ENCODE measurements at places on chromosomes 7 and 10. TPM values are rescaled to one million over a fixed set of nuclear protein-coding genes. Genes with fewer than 3 reads are reported as not detected.

DNA sequence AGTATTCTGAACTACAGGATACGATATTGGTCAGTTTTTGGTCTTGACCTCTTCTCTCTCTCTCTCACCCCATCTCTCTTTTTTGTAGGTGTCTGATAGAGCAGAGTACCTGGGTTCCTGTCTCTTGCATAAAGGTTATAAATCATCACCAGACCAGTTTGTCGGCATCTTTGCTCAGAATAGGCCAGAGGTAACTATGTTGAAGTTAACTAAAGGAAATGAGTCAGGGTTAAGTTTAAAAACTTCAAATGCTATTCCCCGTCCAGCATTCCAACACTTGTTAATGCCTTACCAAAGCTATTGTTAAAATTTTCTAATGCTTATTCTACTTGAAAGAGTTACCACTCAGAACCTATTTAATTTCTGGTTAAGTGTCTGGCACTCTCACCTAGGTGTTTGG, 30.7 kb downstream of the ACSL5 start:
- no peak for DNase-seq

DNA sequence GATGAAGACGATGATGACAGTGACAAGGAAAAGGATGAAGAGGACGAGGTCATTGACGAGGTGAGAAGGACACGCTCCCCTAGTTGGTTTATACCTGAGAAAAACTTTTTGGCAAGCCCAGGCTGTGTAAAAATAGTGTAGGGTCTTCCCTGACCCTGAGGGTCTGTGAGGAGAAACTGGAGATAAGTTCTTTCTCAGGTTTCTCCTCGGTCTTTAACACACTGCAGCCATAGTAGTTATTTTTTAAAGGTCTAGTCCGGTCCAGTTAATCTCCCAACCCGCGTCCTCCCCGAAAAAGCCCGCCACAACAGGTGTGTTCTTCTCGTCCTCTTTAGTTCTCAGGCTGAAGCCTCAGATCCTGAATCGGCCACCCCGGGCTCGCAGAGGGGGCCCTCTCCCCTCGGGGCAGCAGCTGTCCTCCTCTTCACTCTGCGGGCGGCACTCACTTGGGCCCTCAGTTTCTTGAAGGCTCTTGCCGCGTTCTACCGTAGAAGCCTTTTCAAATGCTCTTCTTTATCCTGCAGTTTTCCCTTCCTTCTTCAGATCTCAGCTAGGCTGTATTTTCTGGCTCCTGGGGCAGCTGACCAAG, 411 bp downstream of the BCCIP start:
- no peak for DNase-seq

GRCh38 chr10:68402276-68402675, 4.8 kb downstream of the RUFY2 start:
- no peak for DNase-seq

GRCh38 chr7:18401757-18402156, 93.8 kb upstream of the HDAC9 start:
- no peak for DNase-seq

DNA sequence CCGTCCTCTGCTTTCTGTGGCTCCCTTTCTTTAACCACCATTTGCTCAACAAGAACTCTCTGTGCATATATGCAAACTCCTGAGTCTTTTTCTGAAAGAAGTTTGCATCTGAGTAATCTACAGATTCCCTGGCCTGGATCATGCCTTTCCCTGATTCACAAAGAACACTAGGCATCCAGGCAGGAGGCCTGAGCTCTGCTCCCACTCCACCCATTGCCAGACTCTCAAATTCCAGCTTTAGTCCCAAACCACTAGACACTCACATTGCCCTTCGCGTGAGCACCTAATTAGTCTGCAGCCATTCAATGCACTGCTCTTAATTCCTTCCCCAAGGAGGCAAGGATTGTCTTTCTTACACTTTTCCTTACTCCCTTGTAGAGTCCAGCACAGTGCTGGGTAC, 60.9 kb downstream of the ABCC2 start:
- no peak for DNase-seq

- DNase-seq, result no peak
Observed at GRCh38 chr7:100176096-100177044, 811 bp downstream of the GPC2 start.

- no peak for DNase-seq
Observed at GRCh38 chr10:36191009-36191408, 548.9 kb upstream of the FZD8 start.

The CPA2 gene
- total RNA-seq, result 1.9 TPM

The TBX20 gene
- total RNA-seq, result 240 TPM

The AGMO gene
- total RNA-seq, result 0.11 TPM

The CLRN3 gene
- not detected for total RNA-seq

The ECHDC3 gene
- total RNA-seq, result 32.0 TPM

The PRF1 gene
- total RNA-seq, result not detected

Data from cardiac muscle cell (in vitro differentiated cells and primary cell).